ENCODE measurements at places on chromosomes 11 and 22.

DNA sequence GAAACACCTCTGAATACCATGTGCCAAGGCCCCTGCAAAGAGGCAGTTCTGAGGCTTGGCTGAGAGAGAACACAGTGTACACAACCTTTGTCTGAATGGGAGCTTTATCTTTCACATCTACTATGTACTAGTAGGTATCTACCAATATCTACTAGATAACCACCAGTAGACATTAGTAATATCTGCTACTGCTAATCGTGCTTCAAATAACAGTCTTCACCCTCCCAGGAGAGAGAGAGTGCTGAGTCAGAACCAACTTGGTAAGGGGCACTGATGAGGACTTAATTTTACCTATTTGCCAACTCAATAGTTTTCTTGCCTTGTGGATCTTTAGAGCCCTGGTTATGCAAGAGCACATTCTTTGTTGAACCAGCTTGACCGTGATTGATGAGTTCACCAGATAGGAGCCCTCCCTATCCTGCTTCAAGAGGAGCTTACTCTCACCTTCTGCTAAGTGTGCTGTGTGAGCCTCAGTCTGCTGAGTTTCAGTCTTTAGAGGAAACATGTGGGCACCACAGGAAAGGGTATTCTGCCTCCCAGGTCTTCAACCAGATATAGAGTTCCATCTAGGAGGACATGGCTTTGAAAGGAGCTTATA is 967.5 kb downstream of the NTM start:
- DNase-seq: no peak

DNA sequence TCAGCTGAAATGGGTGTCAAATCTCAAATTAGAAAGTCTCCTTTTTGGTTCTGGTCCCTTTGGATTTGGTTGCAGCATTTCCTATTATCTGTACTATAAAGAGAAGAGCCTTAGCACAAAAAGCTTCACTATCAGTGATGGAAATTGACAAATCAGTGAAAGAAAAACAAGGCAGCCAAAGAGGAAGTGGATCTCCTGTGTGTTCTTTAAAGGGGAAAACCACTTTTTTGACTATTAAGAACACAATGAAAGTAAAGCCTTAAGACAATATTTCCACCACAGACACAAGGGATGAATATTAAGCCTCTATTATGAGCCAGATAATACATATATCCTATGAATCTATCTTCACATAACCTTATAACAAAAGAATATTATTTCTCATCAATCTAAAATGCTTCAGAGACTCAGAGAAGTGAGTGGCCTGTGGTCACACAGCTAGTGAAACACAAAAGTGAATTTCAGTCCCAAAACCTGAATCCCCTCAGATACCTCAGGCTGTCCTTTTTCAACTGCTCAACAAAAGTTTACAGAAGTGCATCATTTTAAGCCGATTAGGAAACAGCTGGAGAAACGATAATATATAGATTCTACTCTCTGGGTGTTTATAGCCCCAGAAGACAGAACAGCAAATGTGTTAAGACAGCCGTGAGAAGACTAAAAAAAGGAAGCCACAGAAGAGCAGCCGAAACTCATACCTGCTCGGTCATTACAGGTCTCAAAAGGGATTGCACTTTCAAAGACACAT is 24.4 kb upstream of the FSHB start:
- no peak for DNase-seq

DNA sequence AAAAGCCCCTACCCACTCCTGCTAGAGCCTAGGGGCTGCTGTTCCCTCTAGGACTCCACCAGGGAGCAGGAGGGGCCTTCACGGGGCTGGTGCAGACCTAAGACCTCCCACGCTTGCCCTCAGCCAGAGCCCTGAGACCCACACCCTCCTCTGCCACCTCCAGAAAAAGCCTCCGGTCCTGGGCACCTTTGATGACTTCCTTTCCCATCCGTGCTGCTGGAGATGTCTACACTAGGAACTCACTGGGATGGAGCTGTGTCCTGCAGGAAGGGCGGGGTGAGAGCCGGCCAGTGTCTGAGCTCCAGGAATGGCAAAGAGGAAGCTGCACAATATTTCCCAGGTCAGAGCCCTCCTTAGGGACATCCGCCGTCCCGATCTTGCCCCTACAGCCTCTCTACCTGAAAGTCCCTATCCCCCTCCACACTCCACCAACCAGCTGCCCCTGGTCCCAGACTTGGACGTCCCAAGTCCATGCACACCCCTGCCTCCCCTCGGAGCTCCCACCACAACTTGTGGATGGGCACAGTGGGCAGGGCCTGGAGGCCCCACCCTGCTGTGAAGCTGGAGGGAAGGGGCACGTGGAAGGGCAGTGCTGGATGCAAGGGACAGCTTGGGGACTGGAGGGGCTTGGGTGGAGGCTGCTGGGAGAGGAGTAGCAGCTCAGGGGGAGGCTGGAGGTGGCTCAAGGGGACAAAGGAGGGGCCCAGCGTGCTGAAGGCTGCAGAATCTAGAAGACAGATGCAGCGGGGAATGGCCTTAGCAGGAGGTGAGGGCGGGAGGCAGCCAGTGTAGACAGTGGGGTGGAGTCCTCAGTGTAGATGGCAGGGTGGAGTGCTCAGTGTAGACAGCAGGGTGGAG is 13.5 kb upstream of the LRP5 start:
- no peak for DNase-seq

DNA sequence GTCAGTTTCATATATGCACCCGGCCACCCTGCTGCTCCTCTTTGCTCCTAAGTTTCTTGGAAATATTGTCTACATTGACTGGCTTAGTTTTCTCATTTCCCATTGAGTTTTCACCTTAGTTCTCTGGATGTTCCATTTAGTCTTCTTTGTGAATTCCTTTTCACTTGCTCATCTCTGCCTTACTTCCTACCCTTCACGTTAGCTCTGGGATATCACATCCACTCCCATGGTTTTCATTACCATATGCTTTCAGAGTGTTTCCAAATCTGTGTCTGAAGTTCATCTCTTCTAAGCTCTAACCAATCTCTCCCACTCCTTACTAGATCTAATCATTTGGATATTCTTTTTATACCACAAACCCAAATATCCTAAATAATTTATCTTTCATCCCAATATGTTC is 226.4 kb downstream of the FAM76B start:
- DNase-seq: no peak

GRCh38 chr22:29724843-29725242 is 5.0 kb downstream of the CABP7 start:
- no peak for DNase-seq

DNA sequence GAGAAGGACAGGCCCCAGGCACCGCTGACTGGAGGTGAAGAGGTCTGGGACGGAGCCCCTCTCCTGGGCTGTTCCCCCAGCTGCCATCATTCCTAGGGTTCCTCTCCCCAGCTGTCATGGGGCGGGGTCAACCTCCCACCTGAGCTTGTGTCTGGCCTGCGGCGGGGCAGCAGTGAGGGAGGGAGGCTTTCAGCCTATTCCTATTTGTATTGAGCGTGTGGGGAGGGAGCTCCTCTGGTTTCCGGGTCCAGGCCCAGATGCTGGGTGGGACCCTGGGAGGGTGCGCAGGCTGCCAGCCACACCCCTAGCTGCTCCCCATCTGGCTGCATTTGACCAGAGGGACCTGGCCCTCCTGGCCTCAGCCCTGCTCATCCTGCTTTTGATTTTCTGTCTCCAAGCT is 13.7 kb downstream of the TSPAN4 start:
- DNase-seq: no peak

GRCh38 chr22:17949642-17950473 is 74.5 kb downstream of the MICAL3 start:
- no peak for DNase-seq

DNA sequence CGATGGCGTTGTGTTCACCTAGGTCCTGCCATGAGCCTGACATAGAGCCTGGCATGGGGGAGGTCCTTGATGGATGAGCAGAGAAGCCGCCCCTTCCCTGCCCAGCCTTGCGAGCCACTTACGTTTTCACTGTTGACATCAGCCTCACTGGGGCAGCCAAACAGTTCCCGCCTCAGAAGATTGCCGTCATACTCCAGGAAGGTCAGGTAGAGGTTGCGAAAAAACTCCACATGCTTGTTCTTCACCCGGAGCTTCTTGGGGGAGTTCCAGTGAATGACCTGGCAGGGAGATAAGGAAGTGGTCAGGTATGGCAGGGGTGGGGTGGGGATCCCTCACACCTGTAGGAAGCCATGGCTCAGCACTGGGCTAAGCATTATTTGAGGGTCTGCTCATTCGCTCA is 279.3 kb upstream of the SYN3 start:
- DNase-seq: peak; percentile 69

GRCh38 chr11:105071089-105071732 is 26.1 kb upstream of the CARD16 start:
- no peak for DNase-seq

DNA sequence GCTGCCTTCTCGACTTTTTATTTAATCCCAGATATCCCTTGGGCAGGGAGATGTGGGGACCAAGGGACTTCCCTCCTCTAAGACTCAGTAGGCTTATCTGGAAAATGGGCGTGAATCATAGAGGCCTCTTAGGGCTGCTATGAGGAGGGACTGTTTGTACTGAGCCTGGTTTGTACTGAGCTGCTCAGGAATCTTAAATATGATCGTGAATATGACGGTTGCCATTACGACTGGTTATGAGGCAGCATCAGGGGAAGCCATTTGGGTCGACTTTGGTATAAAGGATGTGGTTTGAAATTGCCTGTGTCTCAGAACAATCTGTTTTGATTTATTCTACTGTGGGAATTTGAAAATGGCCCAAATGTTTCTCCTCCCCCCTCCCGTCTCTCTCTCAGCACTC is 20.6 kb downstream of the TSPAN18 start:
- DNase-seq: no peak

- no peak for DNase-seq
Observed at GRCh38 chr11:106594751-106595351, 423.4 kb downstream of the GUCY1A2 start.

DNA sequence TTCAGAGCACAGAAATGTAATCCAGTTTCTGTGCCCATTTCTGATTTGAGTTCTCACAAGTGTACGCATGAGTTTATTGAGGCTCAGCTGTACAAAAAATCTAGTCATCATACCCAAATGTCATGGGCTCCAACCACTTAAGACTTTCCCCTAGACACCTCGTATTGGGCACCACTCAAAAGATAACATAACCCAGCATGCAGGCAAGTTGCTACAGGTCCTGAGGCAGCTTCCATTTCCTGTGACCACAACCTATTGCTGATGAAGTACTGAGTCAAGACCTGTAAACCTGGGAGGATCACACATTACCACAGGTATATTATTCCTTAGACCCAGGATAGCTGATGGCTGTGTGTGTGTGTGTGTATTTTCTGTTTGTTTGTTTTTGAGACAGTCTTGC is 95.2 kb downstream of the MRTFA start:
- no peak for DNase-seq

DNA sequence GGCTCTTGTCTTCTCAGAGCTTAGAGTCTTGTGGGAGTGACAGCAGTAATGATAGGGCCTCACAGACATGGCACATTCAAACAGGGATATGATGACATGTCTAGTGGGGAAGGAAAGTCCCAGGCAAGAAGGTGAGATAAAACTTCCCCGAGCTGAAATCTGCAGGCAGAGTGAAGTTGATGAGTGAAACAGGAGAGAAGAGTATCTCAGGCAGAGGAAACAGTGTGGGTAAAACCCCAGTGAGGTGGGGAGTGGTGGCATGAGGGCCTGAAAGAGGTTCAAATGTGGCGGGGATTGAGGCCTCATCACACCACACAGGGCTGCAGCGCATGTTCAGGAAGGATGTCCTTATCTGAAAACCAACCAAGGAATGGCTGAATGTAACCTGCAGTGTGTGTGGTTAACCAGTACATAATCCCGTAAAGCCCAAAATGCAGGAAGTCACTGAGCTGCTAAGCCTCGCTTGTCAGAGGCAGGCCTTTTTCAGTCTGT is 153.8 kb upstream of the E2F8 start:
- DNase-seq: no peak

- peak; percentile 37 for DNase-seq
Observed at GRCh38 chr11:61293867-61294716, 1.0 kb downstream of the VWCE start.

DNA sequence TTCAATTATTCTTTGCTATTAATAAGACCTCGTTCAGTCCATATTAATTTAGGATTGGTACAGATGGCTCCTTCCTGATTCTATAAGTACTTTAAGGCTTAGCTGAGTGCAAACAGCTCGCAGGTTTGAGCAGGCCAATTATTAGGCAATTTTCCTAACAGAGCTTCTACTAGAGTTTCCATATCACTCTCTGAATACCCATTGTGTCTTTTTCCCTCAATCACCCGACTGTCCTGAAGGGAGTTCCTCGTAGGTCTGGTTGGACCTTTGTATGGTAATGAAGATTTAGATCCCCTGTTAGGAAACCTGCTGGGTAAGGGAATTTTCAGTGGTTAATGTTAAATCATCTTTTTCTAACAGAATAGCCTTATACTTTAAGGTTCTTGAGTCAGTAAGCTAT is 61.1 kb downstream of the ARHGAP42 start:
- DNase-seq: no peak

DNA sequence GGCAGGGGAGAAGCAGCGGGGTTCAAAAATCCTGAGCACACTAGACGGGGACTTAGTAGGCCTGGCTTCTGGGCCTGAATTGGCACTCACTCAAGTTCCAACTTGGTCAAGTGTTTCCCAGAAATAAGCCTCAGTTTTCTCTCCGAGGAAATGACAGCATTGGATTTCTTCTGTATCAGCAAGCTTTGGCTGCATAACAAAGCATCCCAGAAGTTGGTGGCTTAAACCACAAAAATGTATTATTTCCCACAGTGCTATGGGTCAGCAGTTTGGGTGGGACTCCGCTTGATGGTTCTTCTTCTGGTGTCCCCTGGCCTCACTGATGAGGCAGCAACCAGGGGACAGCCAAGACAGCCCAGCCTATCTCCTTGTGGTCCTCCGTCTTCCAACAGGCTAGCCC is 1.6 kb upstream of the CYTH4 start:
- DNase-seq: no peak

DNA sequence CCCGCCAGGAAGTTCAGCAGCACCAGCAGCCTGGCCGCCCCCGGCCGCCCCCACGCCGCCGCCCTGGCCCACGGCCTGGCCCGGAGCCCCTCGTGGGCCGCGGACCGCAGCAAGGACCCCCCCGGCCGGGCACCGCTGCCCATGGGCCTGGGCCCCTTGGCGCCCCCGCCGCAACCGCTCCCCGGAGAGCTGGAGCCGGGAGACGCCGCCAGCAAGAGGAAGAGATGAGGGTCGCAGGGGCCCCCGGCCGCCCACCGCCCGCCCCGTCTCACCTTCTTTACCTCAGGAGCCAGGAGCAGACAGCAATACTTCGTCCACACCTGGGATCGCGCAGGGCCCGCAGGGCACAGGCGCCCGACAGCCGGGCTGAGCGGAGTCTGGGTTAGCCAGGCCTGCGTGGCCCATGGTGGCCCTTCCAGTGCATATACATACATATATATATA is 115.6 kb downstream of the CACNA1I start:
- no peak for DNase-seq

- DNase-seq: peak; percentile 73
Observed at GRCh38 chr22:39994566-39995392, at the start of gene FAM83F. FAM83F (plus strand) TSS chr22:39994954; CDS start chr22:39995043, 89 bp downstream.

- no peak for DNase-seq
Observed at GRCh38 chr11:24567380-24567779, 70.5 kb downstream of the LUZP2 start.

Measured in stomach (tissue), 19 donors.